ENCODE measurements at places on chromosomes 2 and 18.

DNA sequence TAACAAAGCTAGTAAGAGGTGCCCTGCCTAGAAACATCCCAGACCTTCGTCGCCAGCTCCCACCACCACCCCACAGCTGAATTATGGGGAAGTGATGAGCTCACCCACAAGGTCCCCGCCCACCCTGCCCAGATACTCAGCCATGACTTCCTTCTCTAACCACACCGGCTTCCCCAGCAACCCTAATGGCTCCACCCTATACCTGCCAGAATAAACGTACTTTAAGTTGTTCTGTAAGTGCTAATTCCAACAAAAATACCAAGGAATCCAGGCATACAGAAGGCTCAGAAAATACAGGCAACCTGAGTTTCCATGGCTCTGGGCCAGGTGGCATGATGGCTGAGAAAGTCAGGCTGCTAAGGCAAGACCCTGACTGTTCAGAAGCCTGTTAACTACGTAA is 39.1 kb downstream of the TMEM163 start:
- peak; percentile 25 for DNase-seq

GRCh38 chr18:57004366-57005121 is 142.3 kb upstream of the BOD1L2 start:
- no peak for DNase-seq

DNA sequence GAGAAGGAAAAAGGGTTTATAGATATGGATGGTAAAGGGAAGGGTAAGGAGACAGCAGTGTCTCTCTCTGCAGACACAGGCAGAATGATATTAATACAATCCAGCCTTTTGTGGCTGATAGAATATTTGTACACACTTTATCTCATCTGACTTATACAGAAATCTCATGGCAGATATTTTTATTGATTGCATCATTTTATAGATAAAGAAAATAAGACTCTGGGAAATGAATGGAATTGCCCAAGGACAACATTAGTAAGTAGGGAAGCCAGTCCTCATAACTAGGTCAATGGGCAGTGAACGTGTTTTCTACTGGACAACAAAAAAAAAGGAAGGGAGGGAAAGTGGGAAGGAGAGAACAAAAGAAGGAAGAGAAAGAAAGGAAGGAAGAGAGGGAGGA is 236.4 kb upstream of the EPHA4 start:
- no peak for DNase-seq

GRCh38 chr2:237227592-237228280 is 142.0 kb downstream of the COPS8 start:
- DNase-seq = no peak

DNA sequence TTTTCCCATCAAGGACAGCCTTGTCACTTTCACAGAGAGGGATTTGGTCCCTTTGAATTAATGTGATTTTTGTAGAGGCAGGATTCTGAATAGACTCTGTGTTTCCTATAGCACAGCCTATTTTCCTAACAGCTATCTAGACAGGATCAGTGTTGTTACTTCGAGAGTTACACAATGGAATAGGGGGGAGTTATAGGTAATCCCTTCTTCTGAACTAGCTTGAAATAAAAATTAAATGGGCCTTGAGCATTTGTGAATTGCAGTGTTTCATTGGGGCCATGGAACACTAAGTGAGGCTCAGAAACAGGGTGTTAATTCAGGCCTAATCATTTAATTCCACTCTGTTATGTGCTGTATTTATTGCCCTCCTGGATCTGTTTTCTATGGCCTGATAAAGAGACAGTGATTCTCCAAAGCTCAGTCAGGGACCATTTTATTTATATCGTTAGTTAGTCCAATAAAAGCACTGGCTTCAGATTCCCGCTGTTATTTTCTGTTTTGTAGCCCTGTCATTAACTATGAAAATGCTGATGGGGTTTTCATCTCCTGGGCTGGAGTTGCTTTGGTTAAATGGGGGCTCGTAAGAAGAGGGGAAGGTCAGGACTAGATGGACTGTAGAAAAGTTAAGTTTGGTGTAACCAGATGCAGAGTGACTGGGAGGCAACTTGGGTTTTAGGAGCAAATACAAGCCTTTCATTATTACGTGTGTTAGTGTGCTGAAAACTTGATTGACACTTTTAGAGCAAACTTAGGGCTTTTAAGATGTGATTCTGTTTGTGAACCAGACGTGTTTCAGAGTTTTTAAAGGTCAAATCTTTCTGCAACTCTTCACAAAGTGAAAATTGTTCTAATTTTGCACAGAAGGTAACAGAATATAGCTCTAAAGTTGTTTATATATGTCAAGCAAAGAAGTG is 461.0 kb upstream of the HNRNPA3 start:
- no peak for DNase-seq

DNA sequence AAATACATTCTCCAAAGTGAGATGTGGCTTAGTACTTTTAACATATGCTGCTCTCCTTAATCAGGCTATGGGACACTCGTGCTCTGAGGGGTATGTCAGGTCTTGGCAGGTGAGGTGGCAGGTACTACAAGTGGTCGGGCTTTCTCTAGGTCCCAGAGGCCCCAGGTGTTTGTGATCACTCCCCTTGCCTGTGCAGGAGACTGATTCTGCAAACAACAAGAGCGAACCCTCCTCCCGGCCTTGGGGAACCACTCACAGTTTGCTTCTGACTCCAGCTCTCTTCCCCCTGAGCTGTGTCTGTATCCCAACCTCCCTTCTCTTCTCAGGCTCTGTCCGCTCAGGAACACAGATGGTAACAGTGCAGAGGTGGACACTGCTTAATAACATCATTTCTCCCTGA is 48.1 kb downstream of the ATOH8 start:
- no peak for DNase-seq

DNA sequence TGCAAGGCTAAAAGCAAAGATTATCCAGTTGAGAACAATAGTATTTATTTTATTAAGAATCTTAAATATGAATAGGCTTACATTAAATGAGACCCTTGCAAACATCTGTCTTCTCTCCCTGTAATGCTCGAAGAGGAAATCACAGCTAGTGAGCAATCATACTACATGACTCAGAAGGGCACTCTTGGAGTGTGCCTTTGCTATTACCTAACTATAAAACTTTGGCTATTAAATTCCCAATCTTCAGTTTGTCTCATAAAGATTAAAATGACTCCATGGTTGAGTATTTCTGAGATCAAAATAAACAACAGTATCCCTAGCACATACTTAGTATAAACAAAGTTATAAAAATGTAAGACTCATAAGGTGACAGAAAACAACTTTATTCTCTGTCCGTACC is 296.9 kb downstream of the KCNJ3 start:
- DNase-seq = no peak

GRCh38 chr2:51795248-51795888 is 763.4 kb upstream of the NRXN1 start:
- no peak for DNase-seq

- DNase-seq = no peak
Measured at GRCh38 chr18:11119959-11120587, 29.3 kb downstream of the PIEZO2 start.

GRCh38 chr2:180048251-180048650 is 41.2 kb upstream of the CWC22 start:
- no peak for DNase-seq

DNA sequence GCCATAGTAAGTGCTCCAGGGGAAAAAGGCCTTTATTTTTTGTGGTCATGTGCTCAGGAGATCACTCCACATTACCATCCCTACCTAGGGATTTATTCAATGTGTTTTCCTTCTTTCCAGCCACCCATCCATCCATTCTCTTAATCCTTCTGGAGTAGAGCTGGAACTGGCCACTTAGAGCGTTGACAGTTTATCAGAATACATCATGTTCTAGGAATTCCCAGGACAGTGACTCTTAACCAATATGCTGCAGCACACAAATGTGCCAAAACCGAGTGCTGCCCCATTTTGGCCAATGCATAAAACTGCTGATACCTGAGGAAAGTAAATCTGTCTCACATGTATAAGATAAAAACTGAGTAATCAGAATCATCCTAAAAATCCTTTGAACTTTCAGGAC is 63.7 kb downstream of the FARSB start:
- DNase-seq = no peak

DNA sequence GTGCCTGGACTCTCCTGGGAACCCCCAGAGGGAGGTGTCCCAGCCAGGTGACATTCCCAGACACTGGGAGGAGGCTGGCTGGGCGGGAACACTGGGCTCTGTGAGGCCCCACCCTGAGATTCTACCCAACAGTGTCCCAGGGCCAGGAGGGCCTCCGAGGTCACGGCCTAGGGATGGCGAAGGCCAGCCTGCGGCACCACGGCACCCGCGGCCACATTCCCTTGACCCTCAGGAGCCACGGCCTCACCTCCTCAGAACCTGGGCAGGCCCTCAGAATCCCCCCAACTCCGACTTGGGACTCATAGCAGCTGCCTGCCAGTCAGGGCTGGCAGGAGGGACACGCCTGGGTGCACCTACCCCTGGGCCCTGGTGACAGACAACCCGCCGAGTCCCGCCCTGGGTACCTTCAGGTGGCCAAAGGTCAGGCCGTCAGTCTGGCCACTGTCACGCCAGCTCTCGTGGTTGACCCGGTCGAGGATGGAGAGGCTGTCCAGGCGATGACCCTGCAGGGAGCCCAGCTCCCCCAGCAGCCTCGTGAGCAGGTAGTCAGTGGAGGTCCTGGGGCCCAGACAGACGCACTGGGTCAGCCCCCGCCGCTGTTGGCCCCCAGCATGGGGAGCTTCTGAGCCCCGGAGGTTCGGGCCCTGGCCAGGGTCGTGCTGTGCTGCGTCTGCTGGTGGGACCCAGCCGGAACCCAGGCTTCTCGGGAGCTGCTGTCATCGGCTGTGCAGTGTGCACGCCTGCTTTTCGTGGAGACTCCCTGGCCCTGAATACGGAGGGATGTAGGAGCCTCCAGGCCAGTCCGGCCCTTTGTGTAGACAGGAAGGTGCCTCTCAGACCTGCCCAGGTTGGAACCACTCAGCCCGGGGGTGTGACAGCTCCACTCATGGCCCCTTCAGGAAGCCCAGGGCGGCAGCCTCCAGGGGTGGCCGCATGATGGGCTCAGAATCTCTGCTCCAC is 6.1 kb downstream of the MAB21L4 start:
- no peak for DNase-seq

- no peak for DNase-seq
Measured at GRCh38 chr2:19484736-19485135, 126.3 kb upstream of the OSR1 start.

DNA sequence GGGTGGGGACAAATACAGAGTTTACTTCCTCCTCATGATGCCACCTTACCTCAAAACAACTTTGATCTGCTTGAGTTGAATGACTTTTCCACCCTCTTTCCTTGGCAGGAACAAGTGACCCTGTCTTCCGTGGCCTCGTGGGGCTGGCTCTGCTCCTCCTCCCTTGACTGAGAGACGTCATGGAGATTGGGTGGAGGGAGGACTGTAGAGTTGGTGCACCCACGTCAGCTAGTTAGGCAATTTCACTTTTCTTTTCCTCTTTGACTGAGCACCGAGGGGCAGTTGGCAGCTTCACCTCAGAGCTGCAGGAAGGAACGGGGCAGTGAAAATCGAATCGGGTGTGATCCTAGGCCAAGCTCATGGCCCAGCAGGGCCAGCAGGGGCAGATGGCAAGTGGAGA is at the start of gene SP140:
Gene SP140 (plus strand): TSS at position 251 of the 400 bp plus-strand sequence. CDS start 109 bp downstream, at position 360.
- DNase-seq = no peak

GRCh38 chr2:241063093-241063551 is 39.0 kb downstream of the MTERF4 start:
- DNase-seq = no peak

DNA sequence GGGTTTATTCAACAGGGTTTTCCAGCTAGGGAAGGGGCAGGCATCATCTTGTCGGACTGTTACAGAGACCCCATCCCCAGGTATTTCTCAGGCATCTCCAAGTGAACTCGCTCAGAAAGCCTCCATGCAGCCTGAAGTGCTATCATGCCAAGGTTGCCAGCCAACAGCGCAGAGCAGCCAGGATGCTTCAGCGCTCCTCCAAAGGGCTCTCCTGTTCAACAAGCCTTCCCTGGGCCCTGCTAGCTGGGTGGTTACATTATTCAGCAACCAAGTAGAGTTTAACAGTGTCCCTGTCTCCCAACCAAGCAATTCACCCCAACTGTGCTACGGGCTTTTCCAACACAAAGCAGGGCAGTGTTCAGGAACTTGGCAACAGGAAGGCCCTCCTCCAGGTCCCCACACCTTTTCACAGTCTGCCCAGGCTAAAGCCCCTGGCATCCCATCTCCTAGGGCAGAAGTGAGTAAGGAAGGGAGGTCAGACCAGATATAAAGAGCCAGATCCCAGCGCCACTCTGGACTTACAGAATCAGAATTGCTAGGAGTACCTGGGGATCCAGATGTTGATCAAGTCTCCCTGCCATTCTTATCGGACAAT is 52.9 kb downstream of the ZBTB7C start:
- no peak for DNase-seq

DNA sequence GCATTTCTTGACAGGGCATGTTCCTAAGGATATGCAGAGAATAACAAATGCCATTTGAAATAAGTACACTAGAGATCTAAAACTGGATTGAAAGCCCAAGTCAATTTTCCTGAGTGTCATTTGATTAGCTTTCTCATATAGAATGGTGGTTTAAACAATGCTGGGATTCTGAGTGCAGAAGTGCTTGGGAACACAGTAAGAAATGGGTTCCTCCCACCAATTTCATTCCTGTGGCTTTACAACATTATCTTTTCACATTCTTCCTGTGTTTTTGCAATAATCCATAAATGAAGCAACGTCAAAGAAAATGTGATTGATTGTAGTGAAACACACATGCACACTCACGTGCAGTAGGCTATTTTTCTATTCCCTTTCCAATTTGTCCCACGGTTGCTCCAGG is 1858.4 kb upstream of the PIK3C3 start:
- DNase-seq = no peak

DNA sequence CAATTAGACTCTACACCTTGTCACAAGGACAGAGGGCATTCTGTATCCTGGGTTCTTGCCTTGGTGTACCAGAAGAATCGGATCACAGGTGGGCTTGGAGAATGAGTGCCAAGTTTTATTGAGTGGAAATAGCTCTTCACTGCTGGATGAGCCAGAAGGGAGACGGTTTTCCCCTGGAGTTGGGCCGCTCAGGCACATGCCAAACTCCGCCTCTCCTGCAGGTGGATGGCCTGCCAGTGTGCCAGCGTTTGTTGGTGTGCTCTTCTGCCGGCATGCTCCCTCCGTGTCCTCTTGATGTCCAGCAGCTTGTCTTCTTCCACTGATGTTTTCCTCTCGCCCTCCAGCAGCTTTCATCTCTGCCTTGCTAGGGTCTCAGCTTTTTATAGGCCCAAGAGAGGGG is 115.5 kb upstream of the RAB27B start:
- DNase-seq = no peak

- no peak for DNase-seq
Measured at GRCh38 chr18:45251236-45251635, 364.0 kb upstream of the SLC14A2 start.

DNA sequence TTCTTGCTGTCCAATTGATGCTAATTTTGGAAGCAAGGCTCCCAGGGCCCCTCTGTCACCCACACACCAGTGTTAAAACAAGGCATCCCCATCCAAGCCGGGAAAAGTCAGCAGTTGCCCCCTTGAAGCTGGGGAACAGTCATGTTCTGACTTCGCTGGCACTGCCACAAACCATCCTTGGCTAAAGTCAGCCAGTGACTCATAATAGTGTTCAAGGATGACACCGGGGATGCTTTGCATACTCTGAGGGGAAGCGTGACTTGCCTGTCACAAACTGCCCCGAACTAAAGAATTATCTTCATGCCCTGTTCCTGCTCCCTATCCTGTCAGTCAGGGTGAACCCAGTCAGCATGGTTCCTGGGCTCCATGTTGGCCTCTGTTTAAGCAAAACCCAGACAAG is 37.0 kb downstream of the TGFA start:
- no peak for DNase-seq

All from CMK (cell line).